ENCODE measurements at places on chromosomes 1 and 21.

- no peak for DNase-seq
Observed at GRCh38 chr1:225844236-225845061, 34.5 kb downstream of the EPHX1 start.

DNA sequence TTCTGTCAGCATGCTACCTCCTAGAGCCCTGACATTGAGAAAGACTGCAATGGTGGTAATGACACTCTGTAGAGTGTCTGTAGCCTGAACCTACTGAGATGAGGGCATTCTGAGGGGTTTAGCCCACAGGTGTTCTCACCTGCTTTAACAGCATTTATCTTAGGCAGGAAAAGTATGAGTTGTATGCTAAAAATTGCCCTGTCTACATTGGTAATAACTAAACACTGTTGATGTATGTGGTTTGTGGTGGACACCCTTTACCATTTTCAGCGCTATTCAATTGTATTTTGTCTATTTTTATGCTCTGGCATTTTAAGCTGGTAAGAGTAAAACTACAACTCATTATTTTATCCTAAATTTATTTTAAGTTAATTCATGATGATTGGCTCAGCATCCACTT, 10.0 kb downstream of the PYHIN1 start:
- DNase-seq: no peak

DNA sequence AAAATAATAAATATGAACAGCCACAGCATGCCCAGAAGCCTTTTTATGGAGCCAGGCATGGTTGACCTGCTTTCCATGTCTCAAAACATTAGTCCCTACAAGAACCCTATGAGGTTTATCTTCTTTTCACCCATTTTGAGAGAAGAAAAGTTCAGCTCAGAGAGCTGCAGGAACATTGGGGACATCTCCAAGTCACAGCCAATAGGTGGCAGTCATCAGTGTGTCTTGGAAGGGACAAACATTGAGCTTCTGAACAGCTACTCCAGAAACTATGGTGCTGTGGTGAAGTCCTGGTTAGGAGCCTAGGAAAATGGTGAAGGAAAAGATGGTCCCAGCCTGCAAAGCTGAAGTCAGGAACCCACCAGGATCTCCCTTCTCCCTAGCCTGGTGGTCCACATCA, 73.6 kb downstream of the JMJD4 start:
- DNase-seq: no peak

GRCh38 chr1:202046227-202046626, 35.8 kb downstream of the ELF3 start:
- no peak for DNase-seq

- no peak for DNase-seq
Observed at GRCh38 chr1:21586846-21587601, 77.8 kb downstream of the ALPL start.

DNA sequence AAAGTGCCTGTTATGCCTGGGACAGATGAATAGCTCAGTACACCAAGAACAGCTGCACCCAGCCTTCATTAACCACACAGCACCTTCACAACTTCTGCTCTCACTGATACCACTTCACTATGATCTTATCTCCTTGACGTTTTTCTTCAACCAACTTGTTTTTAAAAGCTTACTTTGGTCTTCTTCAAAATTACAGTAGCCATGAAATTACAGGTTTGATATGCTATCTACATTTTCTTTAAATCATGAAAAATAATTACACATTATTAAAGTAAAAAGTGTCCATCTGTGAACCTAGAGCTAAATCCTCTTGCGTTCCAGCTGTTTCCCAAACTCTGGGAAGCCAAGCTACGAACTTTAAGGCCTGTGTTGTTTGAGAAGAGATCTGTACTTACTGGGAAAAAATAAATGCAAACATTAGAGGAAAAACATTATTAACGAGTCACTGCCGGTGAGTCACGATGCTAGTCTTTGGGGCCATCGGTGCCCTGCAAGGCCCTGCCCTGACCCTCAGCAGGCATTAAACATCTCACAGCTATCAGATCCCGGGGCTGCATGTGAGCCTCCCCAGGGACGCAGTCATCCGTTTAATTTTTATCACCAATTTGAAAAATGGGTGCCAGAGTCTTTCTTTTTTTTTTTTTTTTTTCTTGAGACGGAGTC, 56.3 kb upstream of the GPR153 start:
- DNase-seq: no peak

DNA sequence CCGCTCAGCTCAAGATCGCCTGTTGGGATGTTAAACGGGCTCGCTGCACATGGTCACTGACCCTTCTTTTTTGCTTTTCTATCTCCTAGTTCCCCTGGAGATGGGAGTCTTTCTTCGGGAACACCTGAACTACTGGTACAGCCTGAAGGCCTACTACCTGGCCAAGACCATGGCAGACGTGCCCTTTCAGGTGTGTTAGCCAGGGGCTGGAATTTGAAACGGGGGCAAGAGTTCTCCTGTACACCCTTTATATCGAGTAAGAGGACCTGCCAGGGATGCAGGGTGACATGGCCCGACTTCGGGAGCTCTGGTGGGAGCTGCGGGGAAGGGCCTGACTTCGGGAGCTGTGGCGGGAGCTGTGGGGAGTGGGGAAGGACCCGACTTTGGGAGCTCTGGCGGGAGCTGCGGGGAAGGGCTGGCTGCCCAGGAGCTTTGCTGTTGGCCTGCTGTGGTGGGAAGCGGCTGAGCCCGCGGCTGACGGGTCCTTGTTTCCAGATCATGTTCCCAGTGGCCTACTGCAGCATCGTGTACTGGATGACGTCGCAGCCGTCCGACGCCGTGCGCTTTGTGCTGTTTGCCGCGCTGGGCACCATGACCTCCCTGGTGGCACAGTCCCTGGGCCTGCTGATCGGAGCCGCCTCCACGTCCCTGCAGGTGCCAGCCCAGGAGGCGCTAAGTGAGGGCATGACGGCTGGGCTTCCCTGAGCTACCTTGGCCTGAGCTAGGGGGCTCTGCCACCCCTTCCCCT, 24.0 kb downstream of the TFF3 start:
- no peak for DNase-seq

DNA sequence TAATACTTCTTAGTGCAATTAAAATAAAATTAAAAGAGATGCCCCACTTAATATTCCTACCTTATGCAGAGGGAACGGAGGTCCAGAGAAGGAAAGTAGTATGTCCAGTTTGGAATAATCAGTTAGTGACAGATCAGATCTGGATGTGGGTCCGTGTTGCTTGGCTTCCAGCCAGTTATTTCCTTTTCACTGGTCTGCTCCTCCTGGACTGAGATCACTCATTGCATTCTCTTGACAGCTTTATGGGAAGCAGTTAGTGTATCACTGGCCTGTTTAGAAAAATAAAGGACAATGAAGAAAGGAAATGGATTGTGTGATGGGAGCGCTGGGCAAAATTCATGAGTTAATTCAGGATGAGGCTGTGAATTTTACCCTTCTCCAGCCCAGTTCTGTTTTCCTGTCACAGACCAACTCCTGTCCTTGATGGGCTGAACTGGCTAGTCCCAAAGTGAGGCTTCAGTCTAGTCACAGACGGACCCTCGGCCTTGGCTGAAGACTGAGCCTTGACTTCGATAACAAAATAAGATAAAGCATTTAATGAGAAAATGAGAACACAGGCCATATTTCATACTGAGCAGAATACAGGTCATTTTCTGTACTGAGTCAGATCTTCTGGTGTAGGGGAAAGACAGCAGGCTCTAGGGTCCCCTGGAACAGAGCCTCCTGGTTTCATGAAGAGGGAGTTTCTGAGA, 85.2 kb upstream of the TRABD2B start:
- DNase-seq: no peak

- no peak for DNase-seq
Observed at GRCh38 chr1:196515904-196516303, 92.3 kb downstream of the KCNT2 start.

- no peak for DNase-seq
Observed at GRCh38 chr1:162030759-162031280, 7.2 kb upstream of the OLFML2B start.

- no peak for DNase-seq
Observed at GRCh38 chr1:2501820-2502119, 24.6 kb downstream of the PANK4 start.

GRCh38 chr21:45277101-45278045, 10.3 kb downstream of the POFUT2 start:
- DNase-seq: no peak

GRCh38 chr1:211951856-211952255, 83.5 kb downstream of the INTS7 start:
- no peak for DNase-seq

GRCh38 chr1:111952125-111952657, 37.3 kb downstream of the KCND3 start:
- DNase-seq: no peak

DNA sequence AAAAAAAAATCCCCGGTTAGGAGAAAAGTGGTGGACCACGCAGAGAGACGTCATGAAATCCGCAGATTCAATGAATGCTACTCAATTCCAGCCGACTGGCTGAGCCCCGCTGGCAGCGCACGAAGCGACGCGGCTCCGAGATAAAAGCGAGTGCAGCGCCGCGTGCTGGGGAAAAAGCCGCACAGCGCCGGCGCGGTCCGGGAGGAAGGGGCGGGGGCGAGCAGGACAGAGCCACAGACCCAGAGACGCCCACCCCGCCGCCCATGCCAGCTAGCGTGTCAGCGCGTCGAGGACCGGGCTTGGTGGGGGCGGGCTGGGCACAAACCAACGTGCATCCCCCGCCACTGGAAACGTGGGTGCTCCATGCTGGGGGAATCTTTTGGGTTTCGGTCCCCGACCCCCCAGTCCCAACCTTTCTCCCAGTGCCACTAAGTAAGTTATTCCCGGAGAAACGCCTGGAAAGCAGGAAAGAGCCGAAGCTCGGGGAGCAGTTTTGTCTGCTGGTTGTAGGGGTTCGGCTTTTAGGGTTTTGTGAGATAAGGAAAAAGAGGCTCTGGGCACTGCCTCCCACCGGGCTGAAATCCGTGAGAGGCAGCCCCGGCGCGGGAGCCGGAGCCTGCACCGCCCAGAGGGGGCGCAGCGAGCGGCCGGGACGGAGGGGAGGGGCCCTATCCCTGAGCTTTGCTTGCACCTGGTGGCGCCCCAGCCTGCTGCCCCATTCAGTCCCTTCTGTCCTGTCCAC, at the start of gene KCNJ6:
KCNJ6 (minus strand) TSS at position 148 of the 742 bp plus-strand sequence. CDS start 75,775 bp downstream, outside the sequence.
- DNase-seq: no peak

DNA sequence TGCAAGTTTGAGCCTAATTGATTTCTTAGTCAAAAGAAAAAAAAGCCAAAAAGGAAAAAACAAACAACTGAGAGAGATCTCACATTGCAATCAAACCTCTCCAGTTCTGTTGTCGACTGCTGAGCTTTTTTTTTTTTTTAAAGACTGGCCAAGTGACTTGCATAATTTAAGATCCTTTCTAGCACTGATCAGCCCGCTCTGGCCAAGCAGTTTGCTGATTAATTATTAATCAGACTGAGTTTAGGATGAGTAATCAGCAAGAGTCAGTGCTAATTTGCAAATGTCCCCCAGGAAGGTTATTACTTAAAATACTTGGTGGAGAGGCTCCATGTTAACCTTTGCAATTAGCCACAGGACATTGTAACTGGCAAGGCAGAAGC, 39.3 kb downstream of the HMGB4 start:
- no peak for DNase-seq

DNA sequence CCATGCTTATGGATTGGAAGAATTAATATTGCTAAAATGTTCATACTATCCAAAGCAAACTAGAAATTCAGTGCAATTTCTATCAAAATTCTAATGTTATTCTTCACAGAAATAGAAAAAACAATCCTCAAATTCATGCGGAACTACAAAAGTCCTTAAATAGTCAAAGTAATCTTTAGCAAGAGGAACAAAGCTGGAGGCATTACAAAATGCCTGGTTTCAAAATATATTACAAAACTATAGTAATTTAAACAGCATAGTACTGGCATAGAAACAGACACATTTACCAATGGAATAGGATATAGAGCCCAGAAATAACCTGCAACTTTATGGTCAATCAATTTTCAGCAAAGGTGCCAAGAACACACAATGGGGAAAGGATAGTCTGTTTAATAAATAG, 3.8 kb downstream of the CTSS start:
- DNase-seq: no peak

- DNase-seq: no peak
Observed at GRCh38 chr1:181122222-181122621, 33.7 kb downstream of the IER5 start.

- DNase-seq: no peak
Observed at GRCh38 chr21:32812035-32812434, 40.5 kb upstream of the PAXBP1 start.

- no peak for DNase-seq
Observed at GRCh38 chr1:210362526-210362925, 33.8 kb downstream of the HHAT start.

GRCh38 chr21:29155933-29156260, 25.5 kb downstream of the MAP3K7CL start:
- DNase-seq: no peak

DNA sequence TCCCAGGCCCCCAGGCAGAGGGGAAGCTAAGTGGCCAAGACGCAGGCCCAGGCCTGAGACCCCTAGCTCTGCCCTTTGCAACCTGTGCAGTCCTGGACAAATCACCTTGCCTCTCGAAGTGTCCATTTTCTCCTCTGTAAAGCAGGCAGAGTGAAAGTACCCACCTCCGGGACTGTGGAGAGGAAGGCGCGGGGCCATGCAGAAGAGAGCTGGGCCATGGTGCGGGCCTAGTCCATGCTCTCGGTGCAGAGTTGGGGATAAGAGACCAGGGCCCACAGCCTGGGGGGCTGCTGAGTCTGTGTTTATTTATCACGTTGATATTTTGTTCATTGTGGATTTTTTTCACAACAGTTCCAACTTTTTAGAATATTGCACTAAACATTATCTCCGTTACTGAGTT, 160.2 kb upstream of the VAMP3 start:
- no peak for DNase-seq

DNA sequence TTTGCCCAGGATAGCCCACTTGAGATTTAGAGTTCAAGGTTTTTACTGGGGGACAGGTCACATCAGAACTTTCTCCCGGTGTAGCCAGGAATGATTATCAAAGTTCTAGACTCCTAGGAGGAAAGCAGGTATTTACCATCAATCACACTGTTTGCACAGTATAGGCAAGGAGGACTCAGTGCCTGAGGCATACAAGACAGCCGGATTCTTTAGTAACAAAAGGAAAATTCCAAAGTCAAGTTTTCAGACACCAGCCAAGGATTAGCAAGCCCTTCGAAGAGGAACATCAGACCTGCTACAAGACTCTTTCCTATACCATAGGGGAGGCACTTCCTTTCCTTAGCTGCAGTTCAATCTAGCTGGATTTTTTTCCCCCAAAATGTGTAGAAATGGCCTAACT, 197.8 kb upstream of the USP25 start:
- no peak for DNase-seq

DNA sequence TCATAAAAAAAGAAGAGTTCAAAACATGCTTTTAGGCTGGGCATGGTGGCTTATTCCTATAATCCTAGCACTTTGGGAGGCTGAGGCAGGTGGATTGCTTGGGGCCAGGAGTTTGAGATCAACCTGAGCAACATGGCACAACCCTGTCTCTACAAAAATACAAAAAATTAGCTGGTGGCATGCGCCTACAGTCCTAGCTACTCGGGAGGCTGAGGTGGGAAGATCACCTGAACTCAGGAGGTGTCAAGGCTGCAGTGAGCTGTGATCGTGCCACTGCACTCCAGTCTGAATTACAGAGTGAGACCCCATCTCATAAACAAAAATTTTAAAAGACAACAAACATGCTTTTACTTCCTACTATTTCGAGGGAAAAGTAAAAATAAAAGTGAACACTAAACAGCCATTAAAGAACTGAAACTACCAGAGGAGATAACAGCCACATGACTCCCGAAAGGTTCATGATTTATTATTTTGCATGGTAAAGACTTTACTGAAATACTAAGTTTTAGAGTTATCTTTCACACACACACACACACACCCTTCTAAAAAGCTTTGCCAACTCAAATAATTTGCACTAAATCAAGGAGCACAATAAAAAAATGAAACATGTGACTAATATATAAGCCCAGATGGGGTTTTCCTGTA, 48.1 kb downstream of the USP1 start:
- DNase-seq: no peak

GRCh38 chr1:21659924-21660326, 9.2 kb downstream of the RAP1GAP start:
- DNase-seq: no peak

Measured in stimulated activated CD8-positive, alpha-beta memory T cell treated with anti-CD3 and anti-CD28 coated beads, Interleukin-4, amount 100 ng/mL, for 1 hour (primary cell).